ENCODE measurements at places on chromosomes 3 and 15.

- DNase-seq, result no peak
Observed at GRCh38 chr15:32935139-32935538, 217.3 kb downstream of the GREM1 start.

- DNase-seq, result no peak
Observed at GRCh38 chr3:4006288-4006687, 207.1 kb downstream of the LRRN1 start.

DNA sequence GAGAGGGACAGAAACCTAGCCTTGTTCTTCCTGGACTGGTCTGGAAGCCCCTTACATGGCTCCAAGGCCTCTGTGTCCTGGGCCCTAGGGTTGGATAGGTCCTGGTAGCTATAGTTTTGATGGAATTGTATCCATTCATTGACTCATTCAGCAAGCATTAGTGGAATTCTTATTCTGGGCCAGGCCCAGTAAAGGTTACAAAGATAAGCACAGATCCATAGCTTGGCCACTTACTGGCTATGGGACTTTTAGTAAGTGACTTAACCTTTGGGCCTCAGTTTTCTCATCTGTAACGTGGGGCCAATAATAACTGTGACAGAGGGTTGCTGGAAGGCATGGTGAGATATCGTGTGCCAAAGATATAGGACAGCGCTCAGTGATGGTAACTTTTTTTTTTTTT lies 13.6 kb upstream of the DAG1 start:
- no peak for DNase-seq

GRCh38 chr3:130839813-130840212 lies 54.1 kb upstream of the ATP2C1 start:
- DNase-seq, result no peak

- DNase-seq, result no peak
Observed at GRCh38 chr3:149424918-149425317, 47.5 kb upstream of the TM4SF1 start.

GRCh38 chr3:188212308-188212969 lies 58.5 kb downstream of the LPP start:
- no peak for DNase-seq

DNA sequence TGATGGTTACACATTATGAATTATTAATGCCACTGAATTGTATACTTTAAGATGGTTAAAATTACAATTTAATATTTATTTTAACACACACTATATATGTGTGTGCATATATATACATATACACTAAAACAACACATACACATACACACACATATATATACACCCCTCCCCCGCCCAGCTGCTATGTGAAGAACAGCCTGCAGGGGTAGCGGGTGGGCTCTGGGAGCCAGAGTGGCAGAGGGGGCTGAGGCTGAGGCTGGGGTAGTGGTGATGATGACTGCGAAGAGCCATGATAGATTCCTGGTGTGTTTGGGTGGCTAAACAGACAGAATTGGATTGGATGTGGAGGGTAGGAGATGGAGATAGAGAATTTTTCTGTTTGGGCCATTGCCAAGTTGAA lies 39.4 kb upstream of the APEH start:
- no peak for DNase-seq

- no peak for DNase-seq
Observed at GRCh38 chr3:177928172-177928873, 607.9 kb upstream of the KCNMB2 start.

- no peak for DNase-seq
Observed at GRCh38 chr3:115704661-115705338, 81.5 kb downstream of the GAP43 start.

DNA sequence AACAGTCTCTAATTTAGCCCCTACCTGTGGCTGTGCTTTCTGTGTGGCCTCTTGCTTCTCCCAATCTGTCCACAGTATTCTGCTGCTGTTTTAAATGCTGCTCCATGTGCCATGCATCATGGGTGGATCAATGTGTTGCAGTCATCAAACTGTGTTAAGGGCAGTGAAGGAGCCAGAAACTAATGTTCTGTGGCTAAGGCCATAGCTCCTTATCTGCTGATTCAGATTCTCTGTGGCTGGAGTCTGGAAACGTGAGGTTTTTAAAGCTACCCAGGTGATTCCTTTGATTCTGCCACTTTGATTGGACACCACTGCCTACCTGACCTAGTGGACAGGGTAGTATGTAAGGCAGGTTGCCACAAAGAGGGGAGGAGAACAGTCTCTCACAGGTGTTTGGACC lies 44.8 kb downstream of the MORC1 start:
- DNase-seq, result no peak

DNA sequence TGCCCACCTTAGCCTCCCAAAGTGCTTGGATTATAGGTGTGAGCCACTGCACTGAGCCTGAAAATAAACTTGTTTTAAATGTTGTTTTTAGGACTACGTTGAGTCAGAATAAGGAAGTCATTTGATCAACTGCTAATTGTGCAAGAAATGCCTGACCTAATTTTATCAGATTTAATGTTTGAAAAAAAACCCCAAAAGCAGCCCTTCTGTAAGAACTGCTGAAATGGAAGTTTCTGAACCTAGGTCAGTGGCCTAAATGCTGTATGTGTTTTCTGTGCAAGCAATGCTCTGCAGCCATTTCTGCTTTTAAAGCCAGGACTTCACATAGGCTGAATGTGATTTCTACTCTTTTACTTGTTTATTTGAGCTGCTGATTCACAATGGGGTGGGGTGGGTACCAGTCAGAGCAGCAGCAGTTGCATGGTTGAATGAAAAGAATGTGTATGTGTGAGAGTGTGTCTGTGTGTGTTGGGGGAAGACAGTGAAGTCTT lies 6.6 kb downstream of the GPX1 start:
- DNase-seq, result no peak

DNA sequence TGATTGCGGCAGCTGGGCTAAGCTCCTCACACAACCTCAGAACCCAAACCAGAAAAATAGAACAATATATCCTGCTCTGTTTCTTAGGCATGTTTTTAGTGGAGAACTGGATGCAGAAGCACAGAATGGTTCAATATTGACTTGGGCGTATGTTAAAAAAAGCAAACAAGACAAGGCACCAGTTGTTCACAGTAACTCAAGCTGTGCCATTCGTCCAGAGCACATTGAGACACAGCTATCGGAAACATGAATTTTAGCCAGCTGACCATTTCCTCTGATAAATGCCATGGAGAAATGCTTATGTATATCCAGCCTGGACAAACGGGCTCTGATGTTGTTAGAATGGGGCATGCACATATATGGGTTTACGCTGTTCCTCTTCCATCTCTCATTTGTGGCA lies 129.2 kb upstream of the PDZRN3 start:
- no peak for DNase-seq

DNA sequence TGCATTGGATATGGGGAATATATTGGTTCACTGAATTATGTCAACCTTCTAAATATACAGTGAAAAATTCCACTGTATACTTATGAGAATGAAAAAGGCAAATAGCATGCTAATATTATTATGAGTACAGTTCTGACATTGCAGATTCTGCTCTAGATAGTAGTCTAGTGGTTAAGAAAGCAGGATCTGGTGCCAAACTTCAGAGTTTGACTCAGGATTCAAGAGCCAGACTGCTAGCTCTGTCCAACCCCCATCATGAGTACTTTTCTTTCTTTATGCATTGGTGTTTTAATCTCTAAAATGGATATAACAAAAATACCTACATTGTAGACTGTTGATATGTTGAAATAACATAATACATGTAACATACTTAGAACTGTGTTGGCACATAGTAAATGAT lies 57.3 kb upstream of the PLSCR4 start:
- DNase-seq, result no peak

GRCh38 chr3:126542340-126543241 lies 16.1 kb downstream of the C3orf22 start:
- DNase-seq, result no peak

DNA sequence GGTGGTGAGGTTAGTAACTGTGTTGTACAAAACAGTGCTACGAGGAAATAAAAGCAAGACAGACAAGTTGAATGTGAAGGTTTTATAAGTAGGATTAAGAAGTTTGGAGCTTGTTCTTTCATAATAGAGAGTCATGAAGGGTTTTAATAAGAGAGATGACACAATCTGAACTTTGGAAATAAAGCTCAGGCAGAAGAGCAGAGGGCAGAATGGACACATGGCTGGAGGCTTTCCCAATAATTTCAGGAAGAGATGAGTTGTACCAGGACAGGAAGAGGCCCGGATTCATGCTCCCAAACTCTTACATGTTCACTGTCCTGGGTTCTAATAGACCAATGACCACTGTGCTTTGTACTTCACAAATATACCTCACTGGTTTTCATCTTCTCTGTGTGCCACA lies 194.8 kb downstream of the SLC9A9 start:
- DNase-seq, result no peak

DNA sequence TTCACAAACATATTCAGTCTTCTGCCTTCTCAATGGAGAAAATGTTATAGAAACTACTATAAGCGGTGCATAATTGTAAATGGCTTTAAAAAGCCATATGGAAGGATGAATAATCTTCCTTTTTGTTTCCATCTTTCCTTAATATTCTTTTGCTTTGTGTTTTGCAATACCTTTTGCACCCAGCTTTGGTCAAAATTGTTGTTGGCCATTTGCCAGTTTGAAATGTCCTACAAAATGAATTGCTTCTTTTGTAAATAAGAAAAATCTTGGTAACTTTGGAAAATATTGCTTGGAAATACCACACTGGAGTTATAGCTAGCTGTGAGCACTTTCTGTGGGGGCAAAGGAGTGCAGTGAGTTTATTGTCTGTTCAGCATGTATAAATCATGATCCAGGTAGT lies 93.5 kb upstream of the NR2F2 start:
- no peak for DNase-seq

- DNase-seq, result no peak
Observed at GRCh38 chr3:52259035-52259434, 13.5 kb downstream of the PPM1M start.

GRCh38 chr3:56443372-56443771 lies 24.9 kb downstream of the ERC2 start:
- no peak for DNase-seq

- no peak for DNase-seq
Observed at GRCh38 chr15:99122831-99123712, 18.2 kb downstream of the SYNM start.

DNA sequence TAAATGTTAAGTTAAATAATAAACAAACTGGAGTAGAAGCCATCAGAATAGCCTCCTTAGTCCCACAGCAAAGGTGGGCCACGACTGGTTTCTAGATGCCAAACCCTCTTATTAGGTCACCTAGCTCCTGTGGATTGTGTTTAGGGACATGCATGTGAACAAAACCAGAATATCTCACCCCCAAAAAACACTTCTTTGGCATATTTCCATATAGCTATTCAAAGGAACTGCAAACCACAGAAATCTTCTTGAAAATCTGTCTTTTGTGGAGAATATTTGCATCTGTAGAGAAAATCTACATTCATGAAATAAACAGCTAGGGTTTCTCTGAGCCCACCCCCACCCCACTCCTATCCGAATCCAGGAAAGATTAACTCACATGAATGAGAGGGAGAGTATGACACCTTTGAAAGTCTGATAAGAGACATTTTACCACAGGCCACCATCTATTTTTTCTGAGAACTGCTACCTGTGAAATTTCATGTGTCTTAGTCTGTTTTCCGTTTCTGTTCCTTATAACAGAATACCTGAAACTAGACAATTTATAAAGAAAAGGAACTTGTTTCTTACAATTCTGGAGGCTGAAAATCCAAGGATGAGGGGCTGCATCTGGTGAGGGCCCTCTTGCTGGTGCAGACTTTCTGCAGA lies 159.4 kb downstream of the NEK10 start:
- no peak for DNase-seq

DNA sequence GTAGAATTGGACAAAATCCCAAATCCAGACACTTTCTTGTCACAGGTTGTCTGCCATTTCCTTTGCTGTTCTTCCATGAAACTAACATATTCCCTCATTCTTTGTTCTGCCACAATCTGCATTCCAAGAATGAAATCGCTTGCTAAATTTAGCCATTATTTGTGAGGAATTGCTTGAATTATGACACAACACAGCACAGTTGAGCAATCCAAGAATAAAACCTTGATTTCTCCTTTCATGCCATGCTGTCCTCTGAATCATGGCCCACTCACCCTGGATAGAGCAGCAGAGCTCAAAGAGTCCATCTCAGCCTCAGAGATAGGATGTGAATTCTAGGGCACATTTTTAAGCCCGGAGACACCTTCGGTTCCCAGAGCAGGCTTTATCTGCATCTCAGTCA lies 35.2 kb upstream of the GREM1 start:
- DNase-seq, result no peak

DNA sequence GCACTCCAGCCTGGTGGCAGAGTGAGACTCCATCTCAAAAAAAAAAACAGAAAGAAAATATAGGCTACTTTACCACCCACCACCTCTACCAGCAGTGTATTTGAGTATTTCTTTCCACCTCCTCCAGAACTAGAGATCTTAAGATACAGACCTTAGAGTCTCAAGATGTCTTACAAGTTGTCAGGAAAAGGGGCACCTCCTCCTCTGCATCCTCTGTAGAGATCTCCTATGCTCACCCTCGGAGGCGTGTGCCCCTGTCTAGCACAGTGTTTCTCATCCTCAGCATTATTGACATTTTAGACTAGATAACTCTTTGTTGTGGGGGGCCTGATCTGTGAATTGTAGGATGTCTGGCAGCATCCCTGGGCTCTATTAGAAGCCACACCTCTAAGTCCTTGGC lies 27.7 kb upstream of the P4HTM start:
- no peak for DNase-seq

- DNase-seq, result no peak
Observed at GRCh38 chr3:72821161-72821781, 27.0 kb downstream of the SHQ1 start.

- no peak for DNase-seq
Observed at GRCh38 chr15:32700501-32701150, 17.2 kb upstream of the GREM1 start.

DNA sequence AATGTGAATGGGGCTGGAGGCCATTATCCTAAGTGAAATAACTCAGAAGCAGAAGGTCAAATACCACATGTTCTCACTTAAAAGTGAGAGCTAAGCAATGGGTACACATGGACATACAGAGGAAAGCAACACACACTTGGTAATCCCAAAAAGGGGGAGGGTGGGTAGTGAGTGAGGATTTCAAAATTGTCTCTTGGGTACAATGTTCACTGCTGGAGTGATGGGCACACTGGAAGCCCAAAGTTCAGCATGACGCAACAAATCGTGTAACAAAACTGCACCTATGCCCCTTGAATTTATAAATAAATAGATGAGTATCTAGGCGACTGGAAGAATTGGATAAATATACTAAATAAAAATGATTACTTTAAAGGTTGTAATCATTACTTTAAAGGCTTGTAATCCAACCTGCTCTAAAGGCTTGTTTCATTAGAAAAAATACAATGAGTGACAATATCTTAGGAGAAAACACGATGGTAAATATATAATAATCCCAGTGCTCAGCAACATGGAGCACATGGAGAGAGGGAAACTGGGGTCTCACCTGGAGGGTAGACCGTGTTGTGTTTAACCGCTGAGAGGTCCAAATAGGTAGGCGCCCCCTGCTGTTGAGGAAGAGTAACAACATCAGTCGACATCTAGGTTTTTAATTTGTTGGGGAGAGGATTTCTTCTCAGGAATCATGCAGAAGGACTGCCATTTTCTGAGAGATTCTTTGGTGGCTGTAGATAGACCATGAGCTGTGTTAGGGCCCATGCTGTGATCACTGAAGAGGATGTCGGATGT lies 78.5 kb upstream of the ROBO1 start:
- DNase-seq, result no peak

Data from HTR-8/SVneo (cell line).